RCC 7860 (cell line): ENCODE measurements at places on chromosomes 6 and 20.

DNA sequence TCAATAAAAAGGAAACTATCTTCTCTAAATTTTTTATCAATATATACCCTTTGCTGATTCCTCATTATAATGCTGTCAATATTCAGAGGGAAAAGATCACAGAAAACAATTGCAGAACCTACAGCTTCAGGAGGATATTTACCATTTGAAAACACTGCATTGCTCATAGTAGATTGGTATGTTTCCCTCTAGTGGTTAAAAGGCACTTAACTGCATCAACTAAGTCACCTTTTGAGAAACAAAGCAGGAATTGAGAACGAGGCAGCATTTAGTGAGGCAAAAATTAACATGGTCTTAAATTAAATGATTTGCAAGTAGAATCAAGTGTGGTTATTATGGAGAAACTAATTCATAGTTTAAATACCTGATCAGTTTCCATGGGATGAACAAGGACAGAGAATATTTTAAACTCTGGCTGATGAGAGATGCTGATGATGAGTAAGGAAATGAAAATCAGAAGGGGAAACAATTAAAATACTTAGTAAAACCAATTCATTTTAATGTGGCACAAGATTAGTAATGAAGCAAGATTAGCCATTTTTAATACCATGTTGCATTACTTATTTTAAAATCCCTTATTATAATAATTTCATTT lies 642.1 kb downstream of the EPHA7 start:
- DNase-seq: no peak

DNA sequence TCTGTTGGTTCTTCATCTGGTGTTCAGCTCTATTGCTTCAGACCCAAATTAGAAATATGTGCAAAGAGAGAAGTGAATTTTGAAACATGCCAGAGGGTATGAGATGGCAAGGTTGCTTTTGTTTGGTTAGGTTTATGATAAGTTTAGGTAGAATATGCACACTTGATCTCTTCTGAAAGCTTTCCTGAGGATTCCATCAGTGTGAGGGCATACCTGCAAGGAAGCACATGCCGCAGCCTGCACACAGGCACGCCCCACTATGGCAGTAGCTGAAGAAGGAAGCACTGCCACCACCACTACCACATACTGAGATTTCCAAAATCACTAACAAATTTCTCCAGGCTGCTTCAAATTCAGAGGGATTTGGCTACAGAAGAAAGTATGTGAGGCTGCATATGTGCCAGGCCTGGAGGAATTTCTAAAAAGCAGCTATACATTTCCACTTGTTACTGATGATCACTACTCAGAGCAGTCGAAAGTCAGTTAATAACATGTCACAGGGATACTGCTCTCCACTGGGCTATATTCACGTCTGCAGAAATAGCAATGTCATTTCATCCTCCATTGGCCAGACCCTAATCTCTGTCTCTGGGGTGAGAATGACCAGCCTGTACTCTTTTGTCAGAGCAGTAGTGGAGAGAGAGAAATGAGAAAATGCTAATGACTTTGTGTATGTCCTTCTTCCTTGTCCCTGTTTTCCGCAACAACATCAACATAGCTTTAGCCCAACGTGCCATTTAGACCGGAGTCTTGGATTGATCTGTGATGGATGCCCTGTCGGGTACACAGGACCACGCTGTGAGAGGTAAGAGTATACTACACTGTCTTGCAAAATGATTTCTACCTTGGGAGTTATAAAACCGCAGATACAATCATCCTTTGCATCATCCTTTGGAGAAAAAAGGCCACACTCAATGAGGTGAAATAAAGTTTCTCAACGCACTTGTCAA lies 396.7 kb downstream of the LAMA2 start:
- DNase-seq: no peak

DNA sequence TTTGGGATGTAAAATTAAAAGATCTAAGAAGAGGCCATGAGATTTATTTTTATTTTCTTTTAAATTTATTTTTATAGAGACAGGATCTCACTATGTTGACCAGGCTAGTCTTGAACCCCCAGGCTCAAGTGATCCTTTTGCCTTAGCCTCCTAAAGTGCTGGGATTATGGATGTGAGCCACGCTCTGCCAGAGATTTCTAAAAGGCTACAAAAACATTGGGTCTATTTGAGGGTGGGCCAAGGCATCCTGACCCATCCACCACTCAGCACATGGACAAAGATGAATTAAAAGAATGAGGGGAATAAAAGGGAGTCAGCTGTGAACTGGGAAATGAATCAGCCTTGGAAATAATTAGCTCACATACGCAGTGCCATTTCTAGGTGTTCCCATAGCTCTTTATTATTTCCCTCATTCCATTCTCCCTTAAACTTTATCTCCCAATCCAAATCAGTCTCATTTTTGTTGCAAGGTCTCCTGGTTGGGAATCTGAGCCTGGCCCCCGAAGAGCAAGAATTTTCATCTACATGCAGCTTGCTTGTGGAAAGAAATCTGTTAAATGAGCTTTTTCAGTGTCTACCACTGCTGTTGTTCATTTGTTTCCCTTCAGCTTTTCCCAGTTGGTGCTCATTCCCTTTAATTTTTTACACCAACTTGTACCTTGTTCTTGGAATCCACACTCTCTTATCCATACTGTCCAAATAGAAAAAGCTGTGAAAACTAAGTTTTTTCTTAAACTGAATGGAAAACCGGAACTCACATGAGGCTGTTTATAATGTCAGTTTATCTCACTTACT lies 66.9 kb downstream of the MKKS start:
- DNase-seq: no peak

GRCh38 chr6:70231311-70231710 lies 71.6 kb downstream of the COL9A1 start:
- no peak for DNase-seq

- DNase-seq: no peak
Observed at GRCh38 chr20:24460712-24461111, 8.7 kb upstream of the SYNDIG1 start.

DNA sequence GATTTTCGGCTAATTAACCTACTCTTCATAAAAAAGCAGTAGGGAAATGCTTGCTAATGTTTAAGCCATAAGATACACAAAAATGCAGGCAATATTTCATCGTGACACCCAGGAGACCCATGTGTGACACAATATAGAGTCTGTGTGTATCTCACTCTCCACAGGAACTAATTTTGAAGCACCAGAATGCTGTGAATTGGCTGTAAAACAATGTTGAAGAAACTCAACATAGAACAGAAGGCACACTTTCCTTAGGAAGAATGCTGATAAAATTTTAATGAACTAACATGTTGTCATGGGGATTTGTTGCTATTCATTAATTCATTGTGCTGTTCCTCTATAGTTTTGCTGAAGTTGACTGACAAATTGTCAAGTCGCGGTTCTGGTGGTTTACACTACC lies 249.4 kb upstream of the TFAP2D start:
- no peak for DNase-seq

- DNase-seq: peak; percentile 38
Observed at GRCh38 chr6:34560366-34561226, 4.5 kb upstream of the SPDEF start.

- peak; percentile 25 for DNase-seq
Observed at GRCh38 chr6:138001750-138002349, 105.4 kb downstream of the PERP start.

DNA sequence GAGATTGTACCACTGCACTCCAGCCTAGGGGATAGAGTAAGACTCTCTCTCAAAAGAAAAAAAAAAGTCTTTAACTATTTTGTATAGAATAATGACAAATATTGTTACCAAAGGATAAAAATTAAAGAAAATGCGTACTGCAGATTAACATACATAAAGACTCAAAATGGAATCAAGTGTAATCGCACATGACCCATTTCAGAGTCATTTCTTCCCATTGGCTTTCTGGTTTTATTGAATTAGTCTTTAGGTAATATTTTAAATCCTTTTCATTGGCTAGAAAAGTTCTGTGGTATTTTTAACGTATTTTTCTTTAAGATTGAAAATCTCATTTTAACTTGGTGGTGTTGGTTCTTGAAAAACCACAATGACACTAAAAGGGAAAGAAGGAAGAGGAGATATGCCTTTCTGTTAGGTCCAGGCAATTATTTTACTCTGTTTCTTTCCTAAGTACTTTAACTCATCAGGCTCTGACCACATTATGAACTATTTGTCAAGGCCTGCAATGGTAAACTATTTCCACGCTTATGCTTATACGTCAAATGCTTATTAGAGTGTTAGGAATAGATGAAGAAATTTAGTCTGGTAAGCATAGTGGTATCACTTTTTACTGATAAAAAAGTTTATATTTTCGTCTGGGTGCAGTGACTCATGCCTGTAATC lies 52.3 kb downstream of the PLEKHG1 start:
- no peak for DNase-seq

DNA sequence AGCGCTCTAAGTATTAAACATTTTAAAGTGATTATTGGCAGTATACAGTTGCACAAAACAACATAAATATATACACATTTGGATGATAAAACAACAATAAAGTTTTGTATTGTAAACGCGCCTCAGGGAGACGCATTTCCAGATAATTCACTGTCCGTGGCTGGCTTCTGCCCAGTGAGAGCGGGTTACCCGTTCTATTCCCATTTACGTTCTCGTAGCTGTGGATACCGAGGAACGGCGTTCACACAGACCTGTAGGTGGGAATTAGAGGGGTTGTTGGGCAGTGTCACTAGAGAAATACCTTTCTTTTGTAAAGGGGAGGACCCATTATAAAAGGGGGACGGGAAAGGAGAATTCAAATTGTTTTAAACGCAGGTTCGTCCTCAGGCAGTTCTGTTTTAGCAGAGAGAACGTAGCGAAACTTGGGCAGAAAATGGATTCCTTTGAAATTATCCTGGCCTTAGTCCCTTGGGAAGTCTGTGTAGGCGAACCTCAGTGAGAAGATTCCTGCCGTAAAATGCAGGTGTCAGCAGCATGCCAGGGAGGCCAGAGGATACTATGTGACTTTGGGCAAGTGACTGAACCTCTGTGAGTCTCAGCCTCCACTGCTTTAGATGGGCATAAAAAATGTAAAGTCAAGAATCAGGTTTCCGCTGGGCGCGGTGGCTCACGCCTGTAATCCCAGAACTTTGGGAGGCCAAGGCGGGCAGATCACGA lies 756 bp downstream of the MTG2 start:
- DNase-seq: no peak
